Epithelial cell of alveolus of lung (primary cell): ENCODE measurements at places on chromosomes 4 and X. TPM values are rescaled to one million over a fixed set of nuclear protein-coding genes. Genes with fewer than 3 reads are reported as not detected.

The SMC1A gene
- total RNA-seq = 12.1 and 13.8 TPM in 2 replicates

The UGDH gene
- total RNA-seq = 73.9 and 125 TPM in 2 replicates

The LDB2 gene
- 10.2 and 12.5 TPM in 2 replicates for total RNA-seq

The NR0B1 gene
- total RNA-seq = 0.13 and 0.16 TPM in 2 replicates

The TMEM156 gene
- total RNA-seq = 3.8 and 30.8 TPM in 2 replicates

The XKRX gene
- 0.24 and 0.26 TPM in 2 replicates for total RNA-seq

The CPEB2 gene
- total RNA-seq = 8.4 and 12.1 TPM in 2 replicates

The AFP gene
- total RNA-seq = 0.13 TPM in 1 of 2 replicates, not detected in the other

The PPP4R3C gene
- total RNA-seq = not detected in 2 replicates

The PCYT1B gene
- total RNA-seq = 1.1 and 2.7 TPM in 2 replicates

The P2RY8 gene
- total RNA-seq = not detected in 2 replicates

The CFI gene
- total RNA-seq = 12.2 and 18.3 TPM in 2 replicates

The SAT1 gene
- total RNA-seq = 174 and 545 TPM in 2 replicates

The WAS gene
- total RNA-seq = 0.13 and 0.48 TPM in 2 replicates

The IL13RA2 gene
- 1.3 and 4.6 TPM in 2 replicates for total RNA-seq

The PABPC1L2B gene
- total RNA-seq = not detected in 2 replicates

The UGT2B17 gene
- not detected in 2 replicates for total RNA-seq

The ZXDA gene
- 2.6 and 3.5 TPM in 2 replicates for total RNA-seq

The CNGA2 gene
- not detected in 2 replicates for total RNA-seq
